ENCODE measurements at places on chromosomes 12 and 14. TPM values are rescaled to one million over a fixed set of nuclear protein-coding genes. Genes with fewer than 3 reads are reported as not detected.

CISTR gene
- 3.7 TPM for total RNA-seq

PTGER2 gene
- total RNA-seq: 1.5 TPM

KRT80 gene
- 0.30 TPM for total RNA-seq

KCNA5 gene
- 74.6 TPM for total RNA-seq

CCDC60 gene
- not detected for total RNA-seq

DNA sequence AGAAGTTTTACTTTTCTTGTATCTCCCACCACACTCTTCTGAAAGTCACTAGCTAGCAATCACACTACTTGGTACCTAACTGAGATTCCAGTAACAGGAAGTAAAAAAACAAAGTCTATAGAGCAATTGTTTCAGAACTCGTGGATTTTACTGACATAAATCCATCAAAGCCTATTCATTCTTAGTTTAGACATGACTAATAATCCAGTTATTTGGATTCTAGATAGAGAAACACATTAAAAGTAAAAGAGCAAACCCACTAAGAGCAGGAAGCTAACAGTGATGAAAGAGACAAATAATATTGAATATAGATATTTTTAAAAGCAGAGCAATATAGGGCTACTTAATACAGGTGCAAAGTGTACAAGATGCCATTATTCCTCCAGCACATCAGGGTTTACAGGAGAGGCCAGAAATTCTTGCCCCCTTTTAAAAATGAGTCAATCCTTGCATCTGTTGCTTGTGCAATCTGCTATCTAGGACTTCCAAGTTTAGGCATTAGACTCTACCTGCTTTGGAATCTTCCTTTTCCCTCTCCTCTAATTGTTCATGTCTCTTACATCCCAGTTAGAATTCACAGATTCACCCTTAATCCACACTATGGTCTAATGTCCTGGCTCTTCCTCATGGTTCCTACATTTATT lies 6.0 kb downstream of the HEATR5A start:
- no peak for DNase-seq

DNA sequence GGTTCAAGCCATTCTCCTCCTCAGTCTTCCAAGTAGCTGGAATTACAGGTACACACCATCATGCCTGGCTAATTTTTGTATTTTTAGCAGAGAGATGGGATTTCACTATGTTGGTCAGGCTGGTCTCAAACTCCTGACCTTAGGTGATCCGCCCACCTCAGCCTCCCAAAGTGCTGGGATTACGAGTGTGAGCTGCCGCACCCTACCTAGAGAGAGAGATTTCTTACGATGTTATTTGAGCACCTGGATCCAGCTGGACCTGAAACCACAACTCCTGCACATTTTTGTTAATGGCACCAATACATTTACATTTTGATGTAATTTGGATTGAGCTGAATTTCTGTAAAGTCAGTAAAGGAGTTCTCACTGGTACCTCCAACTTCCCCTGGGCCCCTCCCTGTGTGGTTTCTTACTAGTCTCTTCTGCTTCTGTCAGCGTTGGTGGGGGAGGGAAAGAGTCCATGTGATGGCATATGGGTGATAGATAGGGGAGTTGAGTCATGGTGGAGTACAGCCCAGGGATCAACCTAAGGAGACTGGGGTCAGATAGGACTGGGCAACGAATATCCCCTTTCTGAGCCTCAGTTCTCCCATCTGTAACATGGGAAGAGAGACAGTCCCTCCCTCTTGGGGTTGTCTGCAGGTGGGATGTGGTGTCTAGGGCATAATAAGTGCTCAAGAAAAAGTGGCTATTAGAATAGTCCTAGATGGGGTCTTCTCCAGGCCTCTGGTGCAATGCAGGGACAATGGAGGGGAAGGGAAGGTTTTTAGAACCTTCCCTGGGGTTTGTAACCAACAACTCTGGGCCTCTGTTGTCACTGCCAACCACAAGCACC lies 83.3 kb upstream of the MED13L start:
- DNase-seq: no peak

DNA sequence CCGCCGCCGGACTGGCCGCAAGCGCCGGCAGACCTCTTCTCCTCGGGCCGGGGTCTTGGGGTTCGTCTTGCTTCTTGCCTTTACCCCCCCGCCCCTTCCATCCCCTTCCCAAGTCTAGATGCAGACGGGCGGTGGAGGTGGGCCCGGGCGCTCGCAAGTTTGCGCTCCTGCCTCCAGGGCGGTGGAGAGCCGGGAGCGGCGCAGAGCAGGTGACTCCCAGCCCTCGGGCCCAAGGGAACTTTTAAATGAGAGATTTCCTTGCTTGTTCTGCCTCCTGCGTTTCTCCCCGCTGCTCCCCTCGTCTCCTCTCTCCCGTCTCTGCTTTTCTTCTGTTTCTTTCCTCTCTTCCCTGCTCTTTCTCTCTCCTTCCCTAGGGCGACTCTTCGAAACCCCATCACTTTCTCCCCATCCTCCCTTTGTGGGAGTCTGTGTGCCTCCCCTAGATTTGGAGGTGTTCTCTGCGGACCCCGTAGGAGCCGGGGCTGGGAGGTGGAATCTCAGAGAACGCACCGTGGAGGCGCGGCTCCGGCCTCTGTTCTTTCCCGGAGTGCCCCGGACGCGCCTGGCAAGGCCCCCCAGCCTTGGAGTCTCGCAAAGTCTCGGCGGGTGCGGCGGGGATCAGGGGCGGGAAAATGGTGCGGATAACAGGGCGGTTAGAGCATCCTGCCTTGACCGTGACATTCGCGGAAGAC lies 114.7 kb upstream of the MYL2 start:
- no peak for DNase-seq

Data from right atrium auricular region (tissue), 2 donors.